ENCODE measurements at places on chromosomes 7 and 10.

DNA sequence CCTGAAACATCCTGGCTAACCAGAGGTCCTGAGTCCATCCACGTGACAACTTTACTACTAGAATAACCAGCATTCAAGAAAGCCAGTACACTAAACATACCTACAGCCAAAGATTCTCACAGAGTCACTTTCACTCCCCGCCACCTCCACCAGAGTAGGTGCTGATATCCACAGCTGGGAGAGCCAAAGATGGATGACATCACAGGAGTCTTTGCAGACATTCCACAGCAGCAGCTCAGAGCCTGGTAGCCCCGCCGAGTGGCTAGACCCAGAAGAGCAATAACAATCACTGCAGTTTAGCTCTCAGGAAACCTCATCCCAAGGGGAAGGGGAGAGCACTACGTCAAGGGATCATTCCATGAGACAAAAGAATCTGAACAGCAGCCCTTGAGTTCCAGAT lies 13.5 kb upstream of the ADAM22 start:
- no peak for DNase-seq

GRCh38 chr10:20257422-20257821 lies 441.2 kb downstream of the PLXDC2 start:
- DNase-seq = no peak

DNA sequence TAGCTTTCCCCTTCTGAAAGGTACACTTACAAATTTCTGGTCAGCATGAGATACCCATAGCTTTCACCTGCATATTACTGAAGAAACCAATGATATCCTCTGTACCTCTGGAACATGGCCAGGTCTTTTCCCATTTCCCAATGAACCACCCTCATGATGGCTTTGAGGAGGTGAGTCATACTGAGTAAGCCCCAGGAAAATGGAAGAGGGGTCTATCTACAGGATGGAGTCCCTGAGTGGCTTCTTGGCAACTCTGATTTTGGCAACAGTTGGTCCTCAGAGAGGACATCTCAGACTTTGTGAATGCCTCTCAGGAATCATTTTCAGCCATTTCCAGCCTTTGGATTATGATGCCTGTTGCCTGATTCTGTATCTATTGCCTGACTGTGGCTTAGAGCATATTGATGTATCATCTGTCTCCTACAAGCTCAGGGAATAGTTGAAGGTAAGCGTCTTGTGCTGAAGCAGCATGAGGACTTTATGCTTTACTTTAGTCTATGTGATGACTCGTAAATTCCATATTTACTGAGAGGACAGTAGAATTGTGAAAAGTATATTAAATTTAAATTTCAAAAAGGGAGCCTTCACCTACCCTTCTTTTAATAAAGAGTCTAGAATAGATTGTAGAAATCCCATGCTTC lies 84.7 kb upstream of the DKK1 start:
- no peak for DNase-seq

DNA sequence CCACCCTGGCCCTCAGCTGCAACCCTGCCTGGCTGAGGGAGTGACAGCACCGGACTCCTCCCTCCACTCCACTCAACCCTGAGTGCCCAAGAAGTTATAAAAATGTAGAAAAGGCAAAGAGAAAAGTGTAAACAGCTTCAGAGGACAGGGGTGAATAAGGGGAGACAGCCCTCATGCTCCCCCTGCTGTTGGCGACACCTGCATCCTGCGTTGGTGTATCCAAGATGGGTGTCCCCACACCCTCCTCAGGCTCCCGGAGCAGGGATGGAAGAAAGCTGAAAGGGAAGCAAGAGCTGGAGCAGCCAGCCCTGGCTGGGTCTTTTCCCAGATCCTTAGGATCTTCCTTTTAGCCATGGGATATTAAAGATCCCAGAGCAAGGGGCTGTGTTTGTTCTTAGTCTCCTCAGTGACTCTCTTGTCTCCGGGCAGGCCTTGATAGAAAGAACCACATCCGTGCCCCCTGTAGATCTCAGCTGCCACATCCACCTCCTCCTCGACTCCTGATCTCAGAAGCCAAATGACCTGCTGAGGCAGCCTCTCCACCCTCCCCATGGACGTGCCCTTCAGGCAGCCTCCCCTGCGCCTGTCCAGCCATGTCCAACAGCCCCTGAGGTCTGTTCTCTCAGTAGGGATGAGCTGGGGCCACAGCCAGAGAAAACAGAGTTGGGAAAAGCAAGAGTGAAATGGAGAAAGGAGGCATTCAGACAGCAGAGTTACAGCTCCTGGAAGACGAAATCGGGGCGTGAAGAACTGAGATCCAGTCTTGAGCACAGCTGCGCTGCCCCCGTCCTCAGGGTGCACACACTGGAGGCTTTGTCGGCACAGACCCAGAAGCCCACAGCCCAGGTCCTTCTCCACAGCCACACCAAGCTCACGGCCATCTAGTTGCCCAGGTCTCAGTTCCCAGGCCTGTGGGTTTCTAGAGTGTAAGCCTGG lies 6.8 kb downstream of the FAM131B start:
- no peak for DNase-seq
